ENCODE measurements at places on chromosomes 16 and 17. TPM values are rescaled to one million over a fixed set of nuclear protein-coding genes. Genes with fewer than 3 reads are reported as not detected.

OR3A3 gene
- total RNA-seq: not detected

TEKT3 gene
- not detected for total RNA-seq

SCNN1B gene
- total RNA-seq: not detected

PTX4 gene
- not detected for total RNA-seq

HOXB8 gene
- not detected for total RNA-seq

CHST4 gene
- total RNA-seq: not detected

BCKDK gene
- total RNA-seq: 10.4 TPM

KRTAP4-3 gene
- not detected for total RNA-seq

Measured in bronchial smooth muscle cell (primary cell).